ENCODE measurements at places on chromosomes 5 and 9.

GRCh38 chr5:1815071-1815786, 14.0 kb downstream of the NDUFS6 start:
- DNase-seq: no peak

GRCh38 chr9:121455527-121456239, 44.0 kb downstream of the GGTA1 start:
- peak; percentile 64 for DNase-seq

DNA sequence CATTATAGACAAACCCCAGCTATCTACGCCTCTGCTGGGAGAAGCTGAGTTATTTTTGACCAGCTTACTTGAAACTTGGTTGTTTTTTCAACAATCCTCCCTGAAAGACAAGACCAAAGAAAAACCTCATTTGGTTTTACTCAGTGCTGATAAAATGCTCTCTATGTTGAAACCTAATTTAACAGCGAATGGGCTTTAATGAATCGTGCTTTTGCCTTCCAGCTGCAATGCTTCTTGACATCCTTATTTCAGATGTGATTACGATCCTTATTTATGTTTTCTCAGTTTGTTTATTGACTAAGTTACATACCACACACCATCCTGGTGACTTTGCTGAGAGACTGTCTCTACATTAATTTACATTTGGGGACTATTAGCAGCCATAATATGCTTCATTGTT, 179.2 kb downstream of the FBXL7 start:
- DNase-seq: no peak

GRCh38 chr9:38126730-38127129, 57.7 kb upstream of the SHB start:
- DNase-seq: no peak

DNA sequence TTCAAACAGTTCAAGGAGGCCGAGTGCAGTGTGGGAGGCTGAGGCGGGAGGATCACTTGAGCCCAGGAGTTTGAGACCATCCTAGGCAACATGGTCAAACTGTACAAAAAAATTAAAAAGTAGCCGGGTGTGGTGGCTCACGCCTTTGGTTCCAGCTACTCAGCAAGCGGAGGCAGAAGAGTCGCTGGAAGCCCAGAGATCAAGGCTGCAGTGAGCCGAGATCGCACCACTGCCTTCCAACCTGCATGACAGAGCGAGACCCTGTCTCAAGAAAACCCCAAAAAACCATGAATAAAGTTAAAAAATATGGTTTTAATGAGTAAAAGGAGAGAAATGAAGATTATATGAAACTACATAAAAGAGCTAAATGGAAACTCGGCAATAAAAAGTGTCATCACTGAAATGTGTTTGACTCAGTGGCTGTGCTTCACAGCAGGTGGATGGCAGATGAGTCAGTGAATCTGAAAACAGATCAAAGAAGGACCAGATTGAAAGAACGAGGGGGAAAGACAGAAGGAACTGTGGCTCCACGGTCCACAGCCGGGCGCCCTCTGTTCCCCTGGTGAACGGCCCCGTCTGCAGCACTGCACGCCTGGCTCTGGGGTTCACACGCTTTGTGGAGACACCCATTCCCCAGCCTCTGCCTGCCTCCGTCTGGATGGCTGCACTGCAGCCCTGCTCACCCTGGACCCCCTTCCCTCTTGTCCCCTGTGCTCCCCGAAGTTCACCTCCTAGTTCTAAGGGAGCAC, 25.1 kb downstream of the EXD3 start:
- DNase-seq: peak; percentile 69

DNA sequence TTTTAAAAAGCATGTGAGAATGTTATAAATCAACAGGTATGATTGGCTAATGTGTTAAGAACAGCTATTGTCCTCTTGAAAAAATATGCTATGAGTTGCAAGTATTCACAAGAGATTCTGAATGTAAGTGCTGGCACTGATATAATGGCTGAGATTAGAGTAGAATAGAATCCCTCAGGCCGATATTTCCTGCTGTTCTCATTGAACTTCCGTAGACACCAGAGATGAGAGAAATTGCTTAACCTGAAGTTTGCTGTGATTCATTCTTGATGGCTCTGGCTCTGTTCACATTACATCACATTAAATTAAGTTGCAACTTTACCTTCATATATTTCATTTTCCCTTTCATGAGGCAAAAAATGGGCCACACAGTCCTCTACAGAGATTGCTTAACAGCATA, 114.5 kb downstream of the BAAT start:
- no peak for DNase-seq

DNA sequence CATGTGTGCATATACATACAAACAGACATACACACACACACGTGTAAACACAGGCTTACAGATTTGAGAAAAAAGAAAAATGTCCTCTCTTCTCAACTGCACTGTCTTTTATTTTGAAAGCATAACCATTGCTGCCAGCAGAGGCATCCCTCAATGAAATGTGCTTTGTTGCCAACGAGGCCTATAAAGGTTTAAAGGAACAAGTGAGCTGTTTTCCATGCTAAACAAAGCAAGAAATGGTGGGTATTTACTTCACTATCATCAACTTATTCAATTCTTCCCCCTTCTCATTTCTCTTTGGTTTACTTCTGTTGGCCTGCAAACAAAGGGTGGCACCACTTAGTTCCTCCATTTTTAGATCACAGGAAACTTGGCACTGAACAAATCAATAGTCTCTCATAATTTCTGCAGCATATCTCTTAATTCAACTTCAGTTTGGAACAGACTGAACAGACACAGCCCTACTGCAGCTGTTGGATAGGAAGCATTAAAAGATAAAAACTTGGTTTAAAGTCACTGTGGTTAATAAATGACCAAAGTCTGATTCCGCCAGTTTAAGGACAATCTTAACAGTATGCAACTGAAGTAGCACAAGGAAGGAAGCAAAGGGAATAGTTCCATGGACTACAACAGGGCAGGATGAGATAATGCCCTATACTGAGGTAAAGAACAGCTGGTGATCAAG, 21.7 kb downstream of the TTC33 start:
- no peak for DNase-seq

- DNase-seq: no peak
Observed at GRCh38 chr5:72503888-72504491, 3.2 kb downstream of the ZNF366 start.

GRCh38 chr9:136960212-136960937, 8.3 kb downstream of the LCN12 start:
- DNase-seq: no peak

- no peak for DNase-seq
Observed at GRCh38 chr9:89446961-89447310, 51.0 kb downstream of the SEMA4D start.
